ENCODE measurements at places on chromosomes 16 and 17.

GRCh38 chr17:59754552-59754951 is 47.1 kb downstream of the VMP1 start:
- no peaks in the 10 kb centered on the region for H3K27me3 ChIP-seq
- H3K27ac ChIP-seq = peak overlapping the region; percentile 98
- peak; percentile 96 for DNase-seq
- peak overlapping the region; percentile 48 for H3K4me3 ChIP-seq

DNA sequence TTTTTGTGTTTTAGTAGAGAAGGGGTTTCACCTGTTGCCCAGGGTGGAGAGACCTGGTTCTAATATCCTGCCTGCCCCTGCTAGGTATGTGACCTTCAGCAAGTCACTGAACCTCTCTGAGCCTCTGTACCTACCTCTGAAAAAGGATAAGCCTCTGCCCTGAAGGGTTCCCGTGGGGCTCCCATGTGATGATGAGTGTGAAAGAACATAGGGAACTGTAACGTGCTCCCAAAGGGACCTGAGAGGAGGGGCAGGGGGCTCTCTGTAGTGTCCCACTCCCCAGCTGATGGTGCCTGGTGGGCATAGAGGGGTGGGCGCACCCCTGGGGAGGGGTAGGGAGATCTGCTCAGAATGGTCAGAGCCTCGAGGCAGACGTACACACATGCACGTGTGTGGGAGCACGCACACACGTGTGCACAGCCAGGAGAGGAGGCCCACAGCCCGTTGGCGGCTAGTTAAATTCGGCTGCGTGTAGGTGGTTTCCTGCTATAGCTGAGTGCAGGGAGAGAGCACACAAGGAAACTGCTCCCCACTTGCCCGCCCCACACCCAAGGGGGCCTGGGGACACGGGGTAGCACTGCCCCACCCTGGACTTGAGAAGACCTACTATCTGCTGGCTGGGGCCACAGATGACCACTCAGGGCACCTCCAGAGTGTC is 6.7 kb downstream of the KCNH4 start:
- no peaks in the 10 kb centered on the region for H3K36me3 ChIP-seq
- H3K27ac ChIP-seq = no peak overlapping the region
- no peak overlapping the region for H3K4me3 ChIP-seq

DNA sequence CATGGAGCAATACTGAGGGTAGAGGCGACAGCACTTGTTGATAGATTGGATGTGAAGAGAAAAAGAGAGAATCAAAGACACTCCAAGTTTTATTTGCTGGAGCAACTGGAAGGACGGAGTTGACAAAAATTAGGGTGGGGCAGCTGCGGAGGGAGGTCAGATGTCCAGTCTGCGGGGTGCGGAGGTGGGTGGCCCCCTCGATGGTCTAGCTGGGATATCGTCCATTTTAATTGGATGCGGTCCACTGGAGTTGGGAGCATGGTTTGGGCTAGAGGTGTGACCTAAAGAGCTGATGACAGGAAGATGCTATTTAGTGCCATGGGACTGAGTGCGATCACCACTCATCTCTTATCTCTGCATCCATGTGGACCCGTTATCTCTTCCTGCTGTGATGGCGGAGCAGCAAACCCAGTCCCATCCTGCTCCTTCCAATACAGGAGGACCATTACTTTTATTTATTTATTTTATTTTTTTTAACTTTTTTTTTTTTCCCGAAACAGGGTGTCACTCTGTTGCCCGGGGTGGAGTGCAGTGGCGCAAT is 48.3 kb upstream of the CBX4 start:
- H3K4me1 ChIP-seq = no peaks in the 10 kb centered on the region
- no peak overlapping the region for H3K27ac ChIP-seq
- no peaks in the 10 kb centered on the region for H3K36me3 ChIP-seq
- H3K27me3 ChIP-seq = peaks cover 82% of the 10 kb centered on the region
- DNase-seq = no peak

DNA sequence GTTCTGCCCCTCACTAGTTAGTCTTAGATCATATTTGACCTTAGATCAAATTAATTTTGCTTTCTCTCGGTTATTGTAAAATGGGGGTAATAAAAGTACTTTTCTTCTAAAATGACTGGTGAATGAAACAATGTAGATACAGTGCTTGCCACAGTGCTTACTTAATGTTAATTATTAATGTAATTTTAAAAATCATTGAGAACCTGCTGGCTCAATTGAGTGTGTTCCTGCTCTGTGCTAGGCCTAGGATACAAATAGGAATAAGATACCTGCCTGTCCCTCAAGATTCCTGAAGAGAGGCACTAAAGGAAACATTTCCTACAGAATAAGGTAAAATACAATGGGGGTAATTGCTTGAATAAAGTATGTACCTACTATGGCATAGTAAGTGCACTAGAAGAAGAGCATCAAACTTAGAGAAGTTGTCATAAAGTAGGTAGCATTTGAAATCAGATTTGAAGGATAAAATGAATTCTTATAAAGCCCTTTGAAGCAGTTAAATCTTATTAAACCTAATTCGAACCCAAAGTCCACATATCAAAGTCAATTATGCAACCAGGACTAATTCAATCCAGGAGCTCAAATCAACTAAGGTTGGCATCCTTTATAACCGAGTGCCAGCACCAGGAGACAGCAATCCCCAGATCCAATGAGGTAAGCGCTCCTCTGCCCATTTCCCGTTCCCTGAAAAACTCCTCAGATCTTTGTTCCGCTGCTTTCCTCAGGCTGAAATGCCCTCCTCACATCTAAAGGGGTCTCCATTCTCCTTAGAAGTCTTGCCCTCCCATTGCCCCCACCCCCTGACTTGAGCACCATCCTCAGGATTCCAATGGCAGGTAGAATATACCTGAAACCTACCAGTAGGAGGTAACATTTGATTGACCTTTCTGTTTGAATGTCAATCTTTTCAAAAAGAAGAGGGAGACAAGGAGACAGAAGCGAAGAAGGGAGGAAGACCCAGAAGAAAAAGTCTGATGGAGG is 2.4 kb upstream of the MED13 start:
- no peak overlapping the region for H3K4me3 ChIP-seq
- peaks cover 2% of the 10 kb centered on the region for H3K4me1 ChIP-seq

DNA sequence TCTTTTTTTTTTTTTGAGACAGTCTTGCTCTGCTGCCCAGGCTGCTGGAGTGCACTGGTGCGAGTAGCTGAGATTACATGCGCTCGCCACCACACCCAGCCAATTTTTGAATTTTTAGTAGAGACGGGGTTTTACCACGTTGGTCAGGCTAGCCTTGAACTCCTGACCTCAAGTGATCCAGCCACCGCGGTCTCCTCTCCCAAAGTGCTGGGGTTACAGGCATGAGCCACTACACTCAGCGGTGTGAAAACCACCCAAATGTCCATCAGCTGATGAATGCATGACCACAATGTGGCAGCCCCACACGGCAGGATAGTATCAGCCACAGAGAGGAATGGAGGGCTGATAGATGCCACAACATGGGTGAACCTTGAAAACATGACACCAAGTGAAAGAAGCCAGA is 2.1 kb downstream of the P2RX5 start:
- DNase-seq = no peak
- no peak overlapping the region for H3K4me3 ChIP-seq
- H3K4me1 ChIP-seq = peaks cover 17% of the 10 kb centered on the region
- peaks cover 47% of the 10 kb centered on the region for H3K27me3 ChIP-seq
- no peaks in the 10 kb centered on the region for H3K36me3 ChIP-seq

DNA sequence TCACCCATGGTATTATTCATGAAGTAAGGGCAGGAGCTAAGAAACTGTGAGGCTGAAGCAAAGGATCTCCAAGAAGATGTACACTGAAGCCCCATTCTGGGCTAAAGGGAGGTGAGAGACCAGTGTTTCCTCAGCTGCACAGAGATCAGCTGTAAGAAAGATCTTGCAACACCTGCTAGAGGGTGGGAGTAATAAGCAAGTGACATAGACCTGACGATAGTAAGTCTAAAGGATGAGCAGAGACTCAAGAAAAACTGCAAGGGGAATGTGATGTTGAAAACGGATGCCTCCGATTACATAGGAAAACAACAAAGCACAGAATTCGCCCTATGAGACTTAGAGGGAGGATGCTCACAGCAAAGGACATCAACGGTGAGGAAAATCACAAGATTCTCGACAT is at the start of gene OR4D2:
Gene OR4D2, plus strand, starts transcription at position 301 of the 400 bp plus-strand sequence. CDS start 2,674 bp downstream, outside the sequence.
- no peak for DNase-seq
- peaks cover 55% of the 10 kb centered on the region for H3K27me3 ChIP-seq
- H3K4me3 ChIP-seq = no peak within 1 kb of the TSS
- no peaks in the 10 kb centered on the region for H3K36me3 ChIP-seq
- no peaks in the 10 kb centered on the region for H3K4me1 ChIP-seq
